Stimulated activated CD8-positive, alpha-beta memory T cell treated with anti-CD3 and anti-CD28 coated beads, Interleukin-2, amount 100 ng/mL, for 1 hour (primary cell): ENCODE measurements at places on chromosomes 3 and 15.

DNA sequence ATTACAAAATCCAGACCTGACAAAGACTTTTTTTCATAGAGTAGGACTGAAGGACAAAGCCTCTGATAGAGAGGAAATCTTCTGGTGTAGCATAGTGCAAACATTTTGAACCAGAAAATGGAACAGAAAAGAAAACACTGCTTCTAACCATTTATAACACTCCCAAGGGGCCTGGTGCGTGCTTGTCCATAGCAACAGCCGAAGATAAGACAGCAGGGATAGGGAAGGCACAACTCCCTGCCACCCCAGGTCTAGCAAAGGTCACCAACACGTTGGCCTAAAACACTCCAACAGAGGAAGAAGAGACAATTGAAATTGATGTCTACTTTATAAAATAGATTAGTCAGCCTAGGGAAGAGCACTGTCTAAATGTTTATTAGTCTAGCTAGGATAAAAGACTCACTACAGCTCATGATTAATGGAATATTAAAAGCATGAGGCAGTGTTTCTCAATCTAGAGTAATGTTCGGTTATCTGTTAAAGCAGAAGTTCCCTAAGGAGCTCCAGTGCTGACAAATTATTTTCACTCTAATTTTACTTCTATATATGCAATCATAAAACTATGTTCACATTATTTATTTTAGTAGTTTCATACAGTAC, 145.2 kb downstream of the P3H2 start:
- no peak for DNase-seq

DNA sequence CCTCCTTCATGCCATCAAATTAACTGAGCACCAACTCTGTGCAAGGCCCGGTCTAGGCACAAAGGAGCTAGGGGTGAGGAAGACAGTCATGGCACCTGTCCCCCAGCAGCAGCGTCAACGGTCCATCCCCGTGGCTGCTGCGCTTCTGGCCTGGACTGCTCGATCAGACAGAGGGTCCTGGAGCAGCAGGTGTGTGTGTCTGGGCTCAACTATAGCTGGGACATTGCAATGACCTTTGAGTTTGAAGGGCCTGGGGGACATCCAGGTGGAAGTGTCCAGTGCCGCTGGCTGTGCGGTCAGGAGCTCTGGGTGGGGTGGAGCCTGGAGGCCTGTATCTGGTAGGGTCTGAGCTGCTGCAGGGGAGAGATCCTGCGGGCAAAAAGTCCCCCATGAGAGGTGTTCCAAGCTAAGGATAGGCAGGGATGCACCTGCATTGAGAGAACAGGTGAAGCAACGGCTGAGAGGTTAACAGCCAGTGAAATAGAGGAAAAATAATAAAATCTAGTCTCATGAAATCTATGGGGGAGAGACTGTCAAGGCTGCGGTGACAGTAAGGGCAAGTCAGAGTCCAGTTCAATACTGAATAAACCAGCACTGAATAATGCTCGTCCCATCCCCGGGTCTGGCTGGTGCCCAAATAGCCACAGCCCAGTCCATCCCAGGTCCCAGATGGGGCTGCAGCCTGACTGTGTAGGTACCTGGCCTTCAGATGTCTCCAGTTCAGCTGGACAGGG, 25.4 kb upstream of the SLC41A3 start:
- DNase-seq = no peak

DNA sequence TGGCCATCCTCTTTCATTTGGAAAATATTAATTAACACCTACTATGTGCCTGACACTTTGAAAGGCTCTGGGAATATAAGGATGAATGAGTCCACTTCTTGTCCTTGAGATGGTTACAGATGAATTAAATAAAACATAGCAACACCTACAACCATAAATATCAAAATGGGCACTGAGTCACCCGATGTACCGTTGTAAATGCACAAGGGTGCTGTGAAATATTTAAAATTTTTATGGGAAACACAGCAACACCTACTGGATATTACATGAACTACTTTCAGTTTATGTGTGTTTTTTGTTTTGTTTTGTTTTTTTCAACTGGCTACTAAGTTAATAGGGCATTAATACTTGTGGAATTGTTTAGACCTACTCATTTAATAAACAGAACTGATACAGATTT, 239.0 kb upstream of the NAALADL2 start:
- DNase-seq = no peak

GRCh38 chr3:182519569-182519968, 273.7 kb upstream of the ATP11B start:
- DNase-seq = no peak

DNA sequence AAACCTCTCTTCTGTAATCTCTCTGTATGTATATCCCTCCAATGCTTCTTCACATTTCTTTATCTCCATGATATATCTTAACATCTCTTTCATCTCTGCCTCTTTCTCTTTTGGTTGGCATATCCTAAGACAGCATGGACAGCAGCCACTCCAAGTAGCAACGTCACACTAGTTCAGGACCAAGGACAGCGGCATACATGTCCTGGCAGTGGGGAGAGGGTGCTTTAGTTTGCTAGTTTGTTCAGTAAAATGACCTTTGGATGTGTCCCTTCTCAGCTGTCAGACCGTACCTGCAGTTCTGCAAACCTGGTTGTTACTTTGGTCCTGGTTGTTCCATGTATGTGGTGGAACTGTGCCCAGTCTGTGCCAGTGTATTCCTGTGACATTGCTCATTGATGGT, 225.6 kb upstream of the ROPN1 start:
- DNase-seq = no peak

DNA sequence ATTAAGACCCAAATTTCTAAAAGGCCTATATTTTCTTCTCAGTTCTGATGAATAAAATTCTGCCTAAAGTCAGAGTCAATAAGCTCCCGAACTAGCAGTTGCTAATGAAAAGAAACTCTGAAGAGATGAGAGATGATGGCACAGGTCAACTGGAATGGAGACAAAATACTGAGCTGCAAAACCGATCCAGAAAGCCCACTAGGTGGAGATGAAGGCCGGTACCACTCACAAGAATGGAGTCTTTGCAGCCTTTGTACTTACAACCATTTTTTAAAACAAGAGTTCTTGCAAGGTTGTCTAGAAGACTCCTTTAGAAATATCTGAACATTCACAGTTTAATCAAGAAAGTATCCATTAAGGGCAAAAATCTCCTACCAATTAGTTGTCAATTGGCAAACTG, 119.9 kb upstream of the TJP1 start:
- no peak for DNase-seq

DNA sequence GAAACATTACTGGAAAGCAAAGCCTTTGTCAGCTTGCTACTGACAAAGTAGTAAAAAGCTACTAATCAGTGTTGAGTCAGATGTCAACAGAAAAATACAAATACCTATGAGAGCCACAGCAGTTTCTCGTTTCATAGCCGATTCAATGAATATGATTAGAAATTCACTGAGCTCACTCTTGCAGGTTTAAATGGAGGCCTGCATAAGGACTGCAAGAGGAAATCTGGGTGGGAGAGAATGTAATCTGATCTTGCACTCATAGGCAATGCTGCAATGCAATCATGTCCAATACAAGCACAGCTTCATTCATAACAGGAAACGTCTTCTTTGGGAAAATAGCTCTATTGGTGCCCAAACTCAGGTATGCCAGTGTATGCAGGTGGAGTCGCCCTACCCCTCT, 608.8 kb downstream of the ROBO2 start:
- no peak for DNase-seq

- DNase-seq = no peak
These were observed 14.7 kb downstream of the IDH2 start for GRCh38 chr15:90087454-90088154.

DNA sequence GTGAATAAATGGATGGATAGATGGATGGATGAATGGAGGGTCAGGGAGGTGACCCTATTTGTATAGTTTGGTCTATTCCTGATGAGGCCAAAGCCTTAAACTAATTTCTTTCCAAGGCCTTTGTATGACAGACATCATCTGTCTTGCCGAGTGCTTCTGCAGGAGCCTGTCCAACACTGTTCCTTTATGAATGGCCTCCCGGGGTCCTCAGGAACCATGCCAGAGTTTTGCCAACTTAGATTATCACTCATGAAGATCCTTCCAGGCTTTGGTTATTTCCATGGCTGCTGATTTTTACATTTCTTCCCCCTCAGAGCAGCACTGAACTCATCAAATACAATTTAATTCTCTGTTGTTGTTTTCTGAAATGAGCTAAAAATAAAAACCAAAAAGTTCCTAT, 133.0 kb upstream of the SOX2 start:
- no peak for DNase-seq

- DNase-seq = no peak
These were observed 116.1 kb downstream of the ALDH1A2 start for GRCh38 chr15:57949374-57949943.

DNA sequence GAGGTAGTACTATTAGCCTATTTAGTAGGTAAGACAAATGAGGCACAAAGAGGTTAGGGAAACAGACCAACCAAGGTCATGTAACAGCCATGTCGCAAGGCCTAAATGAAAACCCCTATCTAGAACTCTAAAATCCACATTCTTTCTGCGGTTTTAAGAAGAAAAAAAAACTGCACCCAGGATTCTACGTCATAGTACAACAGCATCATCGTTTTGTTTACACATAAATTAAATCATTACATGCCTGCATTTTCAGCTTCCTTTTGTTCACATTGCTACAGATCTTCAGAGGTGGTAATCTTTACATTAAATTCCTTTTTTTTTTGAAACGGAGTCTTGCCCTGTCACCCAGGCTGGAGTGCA, 548 bp upstream of the PSMD6 start:
- no peak for DNase-seq

GRCh38 chr3:194869482-194870169, 183.9 kb downstream of the FAM43A start:
- no peak for DNase-seq

DNA sequence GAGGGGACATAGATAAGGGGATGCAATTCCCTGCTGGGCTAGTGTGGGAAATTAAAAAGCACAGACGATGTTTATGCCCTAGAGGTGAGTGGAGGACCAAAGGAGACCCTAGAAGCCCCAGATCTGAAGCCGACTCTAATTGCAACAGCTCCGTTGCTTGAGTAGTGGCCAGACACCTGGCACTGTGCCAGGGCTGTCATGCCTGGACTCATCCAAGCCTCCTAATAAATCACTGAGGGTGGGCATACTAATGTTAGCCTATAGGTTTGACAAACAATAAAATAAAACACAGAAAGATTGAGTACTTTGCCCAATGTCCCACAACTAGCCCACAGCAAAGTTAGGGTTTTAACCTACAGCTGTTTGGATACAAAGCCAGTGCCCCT, 25.4 kb upstream of the MRPS22 start:
- no peak for DNase-seq

DNA sequence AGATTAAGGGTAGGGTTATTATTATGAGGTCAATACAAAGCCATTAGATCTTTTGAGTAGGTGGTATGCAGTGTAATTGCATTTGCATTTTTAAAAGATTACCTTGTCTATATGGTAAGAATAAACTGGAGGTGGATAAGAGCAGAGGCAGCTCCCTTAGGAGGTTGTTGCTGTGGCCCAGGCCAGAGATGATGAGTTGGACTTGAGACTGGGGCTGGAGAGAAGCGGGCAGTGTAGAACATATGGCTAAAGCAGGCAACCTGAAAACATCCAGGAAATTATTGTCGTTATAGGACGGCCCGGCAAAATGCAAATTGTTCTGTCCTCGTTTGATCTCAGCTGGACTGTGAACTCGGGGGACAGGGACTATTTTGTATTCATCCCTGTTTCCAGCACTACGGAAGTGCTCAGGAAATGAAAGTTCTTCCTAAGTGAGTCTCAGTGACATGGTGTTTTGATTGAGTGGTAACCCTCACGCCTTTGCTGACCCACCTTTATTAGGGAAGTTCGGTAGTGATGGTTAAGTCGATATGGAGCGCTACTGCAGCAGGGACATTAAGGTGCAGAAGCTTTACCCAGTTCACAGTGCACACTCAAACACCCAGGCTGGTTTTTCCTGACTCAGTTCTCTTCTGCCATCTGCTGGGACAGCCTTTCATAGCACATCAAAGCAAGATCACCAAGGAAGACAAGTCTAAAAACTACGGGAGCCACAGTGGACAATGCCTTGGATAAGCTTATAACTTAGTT, 27.2 kb upstream of the VPS33B start:
- no peak for DNase-seq

DNA sequence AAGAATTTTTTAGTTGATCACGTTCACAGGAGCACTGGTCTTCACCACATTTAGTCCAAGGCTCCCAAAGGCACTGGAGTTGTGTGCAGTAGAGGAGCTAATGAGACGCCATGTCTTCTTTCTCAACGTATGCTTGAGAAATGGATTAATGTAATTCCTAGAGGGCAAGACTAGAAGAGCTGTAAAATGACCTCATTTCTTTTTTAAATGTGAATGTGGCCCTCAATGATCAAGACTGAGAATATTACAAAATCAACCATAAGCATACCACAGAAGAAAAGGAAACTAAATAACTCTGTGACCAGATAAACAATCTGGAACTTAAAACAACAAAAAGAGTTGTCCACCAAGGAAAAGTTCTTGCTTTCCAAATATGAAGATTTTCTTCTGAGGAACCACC, 112.1 kb upstream of the THBS1 start:
- DNase-seq = no peak

GRCh38 chr15:36605604-36606263, 26.3 kb downstream of the CDIN1 start:
- DNase-seq = no peak

DNA sequence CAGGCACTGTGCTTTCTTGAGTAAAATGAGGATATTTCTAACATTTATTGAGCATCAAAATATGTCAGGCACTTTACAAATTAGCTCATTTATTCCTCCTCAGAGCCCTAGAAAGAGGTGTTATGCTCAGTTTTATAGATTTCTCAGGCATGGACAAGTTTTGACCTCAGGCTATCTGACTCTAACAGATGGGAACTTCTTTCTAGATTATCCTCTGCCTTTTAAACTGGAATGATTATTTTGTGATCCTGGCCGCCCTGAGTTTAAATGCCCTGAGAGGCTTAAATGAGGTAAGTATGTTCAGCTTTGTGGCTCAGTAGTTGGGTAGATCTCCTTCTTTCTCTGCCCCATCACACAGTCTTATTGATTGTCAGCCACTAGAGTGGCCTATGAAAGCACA, 32.3 kb upstream of the ATP1B3 start:
- DNase-seq = no peak

DNA sequence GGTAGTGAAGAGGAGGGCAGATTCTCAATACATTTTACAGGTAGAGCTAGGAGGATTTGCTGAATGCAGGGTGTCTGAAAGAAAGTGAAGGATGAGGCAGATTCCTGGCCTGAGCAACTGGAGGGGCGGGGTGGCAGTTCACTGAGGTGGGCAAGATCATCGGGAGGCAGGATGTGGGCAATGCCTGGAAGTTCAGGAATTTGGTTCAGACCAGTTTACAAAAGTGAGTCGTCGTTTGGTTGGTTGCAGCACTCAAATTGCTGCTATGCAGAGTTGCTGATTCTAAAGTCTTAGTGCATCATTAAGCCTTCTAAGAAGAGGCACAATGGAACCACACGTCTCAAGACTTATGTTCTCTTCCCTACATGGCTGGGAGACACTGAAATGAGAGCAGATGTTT, 134.0 kb downstream of the MFSD1 start:
- no peak for DNase-seq

GRCh38 chr3:124260206-124260915, 268.4 kb upstream of the ROPN1 start:
- no peak for DNase-seq

GRCh38 chr3:125161607-125162219, 50.8 kb downstream of the SLC12A8 start:
- DNase-seq = no peak

GRCh38 chr3:112776000-112776399, 70.7 kb downstream of the CD200R1L start:
- DNase-seq = no peak

- no peak for DNase-seq
These were observed 5.8 kb downstream of the C3orf20 start for GRCh38 chr3:14680716-14681115.

GRCh38 chr15:68334661-68335124, 57.1 kb downstream of the FEM1B start:
- no peak for DNase-seq
